ENCODE measurements at places on chromosomes 12 and 14. TPM values are rescaled to one million over a fixed set of nuclear protein-coding genes. Genes with fewer than 3 reads are reported as not detected.

Gene AKAP5
- 12.0 TPM for total RNA-seq

Gene RHNO1
- total RNA-seq: 13.6 TPM

Gene COCH
- total RNA-seq: not detected

Gene TBC1D30
- total RNA-seq: 2.8 TPM

Gene NGB
- not detected for total RNA-seq

Gene DHRS4
- 7.5 TPM for total RNA-seq

Gene INHBE
- total RNA-seq: not detected

Gene SPX
- not detected for total RNA-seq

Gene YAF2
- 96.2 TPM for total RNA-seq

Gene RAPGEF3
- total RNA-seq: 0.23 TPM

Gene NRXN3
- total RNA-seq: not detected

Gene MYH7
- not detected for total RNA-seq

Gene FAR2
- total RNA-seq: 1.5 TPM

Gene TPH2
- total RNA-seq: not detected

Gene SERPINA5
- not detected for total RNA-seq

Gene TMEM132C
- total RNA-seq: 0.41 TPM

Gene KLRF1
- total RNA-seq: 392 TPM

Gene ACOT4
- 2.3 TPM for total RNA-seq

Gene GPR135
- total RNA-seq: 1.8 TPM

Gene OR11H6
- not detected for total RNA-seq

Gene ASIC1
- total RNA-seq: not detected

Gene NTN4
- not detected for total RNA-seq

Gene LPAR5
- 17.3 TPM for total RNA-seq

Gene COX8C
- not detected for total RNA-seq

Gene FITM1
- 0.80 TPM for total RNA-seq

Gene KIF21A
- 31.6 TPM for total RNA-seq

Gene RTL1
- total RNA-seq: not detected

Gene SDR9C7
- not detected for total RNA-seq

Gene ACOT6
- not detected for total RNA-seq

Gene PTHLH
- total RNA-seq: not detected

Gene RNASE7
- total RNA-seq: not detected

Gene GUCY2C
- total RNA-seq: not detected

Gene GZMB
- total RNA-seq: 1,565 TPM
